Stimulated activated CD4-positive, alpha-beta T cell treated with anti-CD3 and anti-CD28 coated beads, Interleukin-15, amount 100 ng/mL, for 48 hours (primary cell): ENCODE measurements at places on chromosomes 7 and 10.

DNA sequence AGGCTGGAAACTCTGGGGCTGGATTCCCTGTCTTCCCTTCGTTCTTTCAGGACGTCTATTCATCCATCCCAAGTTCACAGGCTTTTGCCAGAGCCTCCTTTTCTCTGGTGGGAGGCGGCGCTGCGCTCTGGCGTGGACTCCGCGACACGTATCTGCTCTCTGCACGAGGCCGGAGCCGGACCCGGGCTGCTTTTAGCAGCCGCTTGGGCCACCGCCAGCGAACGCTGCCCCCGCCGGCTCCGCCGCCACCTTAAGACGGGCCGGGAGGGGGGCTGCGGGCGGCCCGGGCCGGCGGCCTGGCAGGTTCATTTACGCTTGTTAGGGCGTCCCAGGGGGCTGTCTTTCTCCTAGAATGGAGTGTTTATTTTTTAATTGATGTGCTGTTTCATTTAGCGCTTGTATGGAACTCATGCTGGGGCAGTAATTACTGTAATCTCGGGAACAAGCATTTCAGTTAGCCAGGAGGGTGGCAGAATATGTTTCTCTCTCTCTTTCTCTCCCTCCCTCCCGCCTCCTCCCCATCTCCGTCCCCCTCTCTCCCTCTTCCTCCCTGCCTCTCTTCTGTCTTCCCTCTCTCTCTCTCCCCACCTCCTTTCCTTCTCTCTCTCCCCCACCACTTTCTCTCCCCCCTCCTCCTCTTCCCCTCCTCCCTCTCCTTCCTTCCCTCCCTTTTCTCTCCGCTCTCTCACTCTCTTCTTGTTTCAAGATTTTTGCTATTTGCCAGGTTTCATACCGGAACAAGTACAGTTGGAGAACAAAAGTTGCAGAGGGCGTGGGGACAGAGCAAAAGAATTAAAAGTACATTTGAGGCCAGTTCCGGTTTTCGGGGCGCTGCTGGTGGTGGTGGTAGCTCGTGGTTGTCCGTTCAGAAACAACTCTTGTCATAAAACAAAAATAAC lies 1.3 kb upstream of the FZD8 start:
- DNase-seq = no peak

DNA sequence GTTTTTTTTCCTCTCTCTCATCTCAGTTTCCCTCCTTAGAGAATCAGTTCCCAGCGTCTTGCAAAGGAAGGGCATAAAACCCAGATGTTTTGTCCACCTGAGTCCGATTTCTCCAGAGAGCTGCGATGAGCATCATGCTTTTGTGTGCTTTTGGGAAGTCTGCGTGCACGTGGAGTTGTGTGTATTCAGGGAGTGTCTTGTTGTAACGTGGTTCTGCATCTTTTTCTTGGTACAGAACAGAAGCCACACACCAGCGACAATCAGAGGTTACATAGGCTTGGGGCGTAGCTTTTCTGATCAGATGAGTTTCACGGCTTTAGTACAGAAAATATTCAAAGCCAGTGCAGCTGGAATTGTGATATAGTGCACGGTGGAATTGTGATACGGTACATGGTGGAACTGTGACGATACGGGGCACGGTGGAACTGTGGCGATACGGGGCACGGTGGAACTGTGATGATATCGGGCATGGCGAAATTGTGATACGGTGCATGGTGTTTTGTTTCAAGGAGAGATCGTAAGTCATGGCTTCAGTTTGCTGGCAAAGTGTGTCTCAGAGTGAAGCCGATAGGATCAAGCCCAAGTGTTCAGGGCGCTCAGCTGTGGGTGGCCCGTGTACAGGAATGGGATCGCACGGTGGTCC lies 32.8 kb downstream of the FOXK1 start:
- DNase-seq = no peak

DNA sequence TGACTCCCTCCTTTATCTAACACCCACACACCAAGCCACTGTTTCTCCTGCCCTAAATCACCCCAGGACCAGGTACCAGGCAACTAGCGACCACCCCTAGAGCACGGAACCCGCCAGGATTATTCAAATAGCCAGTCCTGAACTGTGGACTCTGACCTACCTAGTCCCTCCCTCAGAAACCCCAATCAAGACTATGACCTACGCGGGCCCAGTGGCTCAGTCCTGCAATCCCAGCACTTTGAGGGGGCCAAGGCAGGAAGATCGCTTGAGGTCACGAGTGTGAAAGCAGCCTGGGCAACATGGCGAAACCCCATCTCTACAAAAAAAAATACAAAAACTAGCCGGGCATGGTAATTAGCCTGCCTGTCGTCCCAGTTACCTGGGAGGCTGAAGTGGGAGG lies 232.8 kb upstream of the FOXK1 start:
- no peak for DNase-seq

DNA sequence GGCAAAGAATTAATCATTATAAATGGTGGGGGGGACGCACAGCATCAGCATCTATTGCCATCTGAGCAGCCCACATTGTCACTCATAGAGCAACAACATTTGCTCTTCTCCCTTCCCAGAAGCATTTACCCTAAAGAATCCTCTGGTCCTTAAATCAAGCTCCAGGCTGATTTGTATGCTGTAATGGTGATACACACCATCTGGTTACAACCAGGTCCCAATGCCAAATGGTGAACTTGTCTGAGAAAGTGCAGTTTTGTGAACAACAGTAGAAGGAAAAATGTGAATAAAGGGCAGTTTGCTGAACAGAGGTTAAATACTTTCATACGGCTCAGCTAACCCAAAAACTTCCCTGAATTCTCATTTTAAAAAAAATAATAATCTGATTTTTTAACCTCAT lies 38.8 kb upstream of the TCF7L2 start:
- no peak for DNase-seq

- no peak for DNase-seq
These were observed 93.6 kb upstream of the COL1A2 start for GRCh38 chr7:94301024-94301586.

- no peak for DNase-seq
These were observed 77.0 kb upstream of the SEMA3A start for GRCh38 chr7:84271543-84271942.

GRCh38 chr7:150781103-150781502 lies 19.1 kb downstream of the TMEM176B start:
- no peak for DNase-seq

DNA sequence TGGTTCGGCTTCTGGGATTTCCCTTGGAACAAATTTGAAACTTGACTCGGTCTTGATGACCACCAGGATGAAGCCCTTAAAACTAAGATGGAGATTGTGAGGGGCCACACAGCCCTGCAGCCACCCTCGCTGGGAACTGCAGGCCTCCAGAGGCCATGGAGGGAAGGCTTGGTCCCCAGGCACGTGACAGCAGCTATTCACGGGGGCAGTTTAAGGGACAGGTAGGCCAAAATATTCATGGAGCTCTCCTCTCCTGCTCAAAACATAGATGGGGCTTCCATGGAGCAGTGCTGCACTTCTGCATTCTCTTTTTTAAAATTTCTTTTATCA lies 137.0 kb downstream of the ADCY1 start:
- DNase-seq = no peak

GRCh38 chr10:79143879-79144278 lies 75.1 kb downstream of the ZMIZ1 start:
- no peak for DNase-seq

DNA sequence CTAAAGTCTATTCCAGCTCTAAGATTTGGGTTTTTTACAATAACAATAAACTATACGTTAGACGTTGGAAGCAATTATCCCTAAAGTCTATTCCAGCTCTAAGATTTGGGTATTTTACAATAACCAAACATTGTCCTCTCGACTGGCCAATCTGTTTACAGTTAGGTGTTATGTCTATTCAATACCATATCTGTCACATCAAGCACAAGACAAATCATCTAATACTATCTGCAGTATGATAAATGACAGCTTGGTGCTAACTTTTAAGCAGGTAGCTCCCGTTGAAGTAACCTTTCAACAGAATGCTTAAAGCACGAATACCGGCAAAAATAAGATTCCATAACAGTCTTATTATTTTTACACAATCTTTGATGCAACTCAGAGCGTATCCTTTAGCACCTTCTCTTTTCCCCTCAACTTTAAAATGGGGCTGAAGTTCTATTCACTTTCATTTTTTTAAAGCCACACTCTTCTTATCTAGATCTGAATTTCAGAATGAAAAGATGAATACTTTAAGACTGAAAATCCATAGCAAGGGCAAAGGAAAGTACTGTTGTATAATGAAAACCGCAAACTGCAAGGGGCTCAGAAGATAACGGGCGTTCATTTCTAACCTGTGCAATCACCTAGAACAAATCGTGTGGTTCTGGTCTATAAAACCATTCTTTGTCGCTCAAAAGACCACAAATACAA lies 925 bp downstream of the H2AZ2 start:
- no peak for DNase-seq

GRCh38 chr7:1941464-1942242 lies 271.6 kb downstream of the ELFN1 start:
- no peak for DNase-seq

GRCh38 chr7:105202616-105203015 lies 186.1 kb downstream of the SRPK2 start:
- no peak for DNase-seq

DNA sequence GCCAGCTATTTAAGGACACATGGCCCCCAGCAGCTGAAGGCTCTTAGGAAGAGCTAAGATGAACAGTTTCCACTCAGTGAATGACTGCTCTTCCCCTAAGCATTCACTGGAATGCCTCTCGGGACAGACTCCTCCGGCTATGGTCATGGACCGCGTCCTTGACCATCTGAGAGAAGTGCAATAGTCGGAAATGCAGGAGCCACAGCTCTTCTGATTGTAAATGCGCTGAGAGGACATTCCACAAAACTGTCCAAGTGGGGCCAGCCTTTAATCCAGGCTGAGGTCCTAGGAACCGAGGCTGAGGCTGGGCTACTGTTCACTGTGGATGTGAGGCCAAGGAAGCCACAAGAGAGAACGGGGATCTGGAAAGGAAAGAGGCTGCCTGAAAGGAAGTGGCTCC lies 162.0 kb upstream of the TMEM72 start:
- no peak for DNase-seq

DNA sequence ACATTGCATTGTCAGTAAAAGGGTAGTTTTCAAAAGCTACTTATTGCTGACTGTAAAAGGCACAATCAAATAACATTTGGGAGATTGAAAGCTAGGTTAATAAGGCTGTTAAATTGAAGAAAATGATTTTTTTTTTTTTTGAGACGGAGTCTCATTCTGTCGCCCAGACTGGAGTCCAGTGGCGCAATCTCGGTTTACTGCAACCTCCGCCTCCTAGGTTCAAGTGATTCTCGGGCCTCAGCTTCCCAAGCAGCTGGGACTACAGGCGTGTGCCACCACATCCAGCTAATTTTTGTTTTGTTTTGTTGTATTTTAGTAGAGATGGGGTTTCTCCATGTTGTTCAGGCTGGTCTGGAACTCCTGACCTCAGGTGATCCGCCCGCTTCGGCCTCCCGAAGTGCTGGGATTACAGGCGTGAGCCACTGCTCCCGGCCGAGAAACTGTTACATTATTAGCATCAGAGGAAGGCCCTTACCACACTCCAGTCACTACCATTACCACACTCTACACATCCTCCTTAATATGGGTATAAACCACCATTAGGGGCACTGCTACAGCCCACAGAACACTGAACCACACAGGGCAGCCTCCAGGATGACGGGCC lies 1.0 kb downstream of the CYP51A1 start:
- no peak for DNase-seq

- DNase-seq = no peak
These were observed 11.1 kb downstream of the CHST3 start for GRCh38 chr10:71975087-71975870.

DNA sequence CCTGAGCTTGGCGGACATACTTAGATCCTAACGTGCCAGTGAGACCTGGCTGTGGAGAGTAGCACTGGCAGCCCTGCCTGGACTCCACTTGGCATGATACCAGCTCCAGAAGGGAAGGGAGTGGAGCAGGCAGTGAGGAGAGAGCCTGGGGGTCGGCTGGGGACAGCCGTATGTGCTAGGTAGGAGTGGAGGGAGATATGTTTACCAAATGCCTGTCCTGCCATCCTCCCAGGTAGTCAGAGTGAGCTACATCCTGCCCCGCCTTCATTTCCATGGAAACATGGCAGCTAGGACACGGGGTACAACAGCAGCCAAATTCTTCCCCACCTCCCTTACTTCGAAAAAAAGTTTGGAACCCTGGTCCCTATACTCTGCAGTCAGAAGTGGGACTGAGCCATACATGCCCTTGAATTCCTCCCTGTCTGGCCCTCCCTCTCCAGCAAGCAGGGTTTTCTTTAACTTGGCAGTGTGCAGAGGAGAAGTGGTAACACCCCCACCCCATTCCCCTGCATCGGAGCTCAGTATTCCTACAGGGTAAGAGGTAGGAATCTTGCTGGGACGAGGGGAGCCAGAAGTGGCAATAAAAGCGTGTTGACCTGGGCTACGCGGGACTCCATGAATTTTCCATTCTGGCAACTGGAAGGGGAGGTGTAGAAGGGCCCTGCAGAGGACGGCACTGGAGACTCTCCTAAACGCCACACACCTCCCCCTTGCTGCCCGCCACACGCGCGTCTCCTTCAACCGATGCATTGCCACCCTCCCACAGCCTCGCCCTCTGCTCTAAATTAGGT lies 20.0 kb upstream of the SMO start:
- no peak for DNase-seq

GRCh38 chr10:79027147-79028055 lies 41.4 kb upstream of the ZMIZ1 start:
- DNase-seq = no peak

- no peak for DNase-seq
These were observed 376.9 kb downstream of the PHTF2 start for GRCh38 chr7:78175330-78176100.

GRCh38 chr10:6141296-6142151 lies 52.7 kb downstream of the RBM17 start:
- DNase-seq = no peak

- no peak for DNase-seq
These were observed 25.4 kb downstream of the TMEM273 start for GRCh38 chr10:49162761-49163310.

DNA sequence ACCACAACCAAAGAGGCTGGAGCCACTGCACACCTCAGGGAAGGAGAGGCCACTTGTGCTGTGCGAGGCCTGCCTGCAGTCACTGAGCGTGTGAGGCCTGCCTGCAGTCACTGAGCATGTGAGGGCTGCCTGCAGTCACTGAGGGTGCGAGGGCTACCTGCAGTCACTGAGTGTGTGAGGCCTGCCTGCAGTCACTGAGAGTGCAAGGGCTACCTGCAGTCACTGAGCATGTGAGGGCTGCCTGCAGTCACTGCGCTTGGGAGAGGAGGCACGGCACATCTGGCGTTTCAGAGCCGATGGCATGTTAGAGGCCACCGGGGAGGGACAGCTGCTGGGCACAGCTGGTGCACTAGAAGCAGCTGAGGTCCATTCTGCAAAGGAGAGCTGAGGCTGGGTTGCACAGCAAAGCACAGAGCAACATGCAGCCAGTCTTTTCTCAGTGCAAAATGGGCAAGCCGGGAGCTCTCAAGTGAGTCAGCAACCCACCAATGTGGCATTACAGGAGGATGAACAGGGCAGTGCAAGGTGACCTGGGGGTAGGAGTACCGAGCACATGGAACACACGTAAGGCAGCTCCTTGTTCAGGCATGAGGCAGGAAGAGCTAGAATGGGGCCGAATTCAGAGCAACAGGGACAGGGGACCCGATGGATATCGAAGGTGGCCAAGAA lies 540.1 kb downstream of the PTPRN2 start:
- no peak for DNase-seq

GRCh38 chr10:42997849-42998165 lies 79.1 kb upstream of the RET start:
- no peak for DNase-seq

GRCh38 chr10:123759501-123760031 lies 93.4 kb downstream of the GPR26 start:
- DNase-seq = no peak
